NCI-H2081 (cell line): ENCODE measurements at places on chromosomes 2 and 18.

DNA sequence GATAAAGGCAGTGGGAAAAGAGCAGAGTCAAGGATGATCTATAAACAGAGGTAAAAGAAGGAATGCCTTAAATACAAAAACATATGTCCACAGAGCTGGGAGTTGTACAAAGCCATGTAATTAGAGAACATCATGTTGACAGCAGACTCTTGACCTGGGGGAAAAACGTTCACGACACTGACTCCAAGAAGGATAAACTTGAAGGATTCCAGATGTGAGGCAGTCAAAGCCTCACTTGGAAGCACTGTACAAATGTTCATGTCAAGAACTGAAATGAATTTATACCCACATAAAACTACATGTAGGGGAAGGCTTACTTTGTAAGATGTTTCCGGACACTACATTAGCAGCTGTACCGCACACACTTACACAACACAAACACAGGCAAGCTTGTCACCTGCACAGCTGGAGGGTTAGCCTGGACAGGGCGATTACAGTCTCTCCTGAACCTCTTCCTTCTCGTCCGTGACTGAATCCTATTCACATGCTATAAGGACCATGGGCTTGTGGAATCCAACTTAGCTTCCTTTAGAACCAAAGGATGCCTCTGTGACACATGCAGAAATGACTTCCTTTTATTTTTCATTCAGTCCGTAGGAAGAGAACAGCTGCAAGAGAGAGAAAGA is 88.6 kb downstream of the SH3YL1 start:
- DNase-seq = no peak

DNA sequence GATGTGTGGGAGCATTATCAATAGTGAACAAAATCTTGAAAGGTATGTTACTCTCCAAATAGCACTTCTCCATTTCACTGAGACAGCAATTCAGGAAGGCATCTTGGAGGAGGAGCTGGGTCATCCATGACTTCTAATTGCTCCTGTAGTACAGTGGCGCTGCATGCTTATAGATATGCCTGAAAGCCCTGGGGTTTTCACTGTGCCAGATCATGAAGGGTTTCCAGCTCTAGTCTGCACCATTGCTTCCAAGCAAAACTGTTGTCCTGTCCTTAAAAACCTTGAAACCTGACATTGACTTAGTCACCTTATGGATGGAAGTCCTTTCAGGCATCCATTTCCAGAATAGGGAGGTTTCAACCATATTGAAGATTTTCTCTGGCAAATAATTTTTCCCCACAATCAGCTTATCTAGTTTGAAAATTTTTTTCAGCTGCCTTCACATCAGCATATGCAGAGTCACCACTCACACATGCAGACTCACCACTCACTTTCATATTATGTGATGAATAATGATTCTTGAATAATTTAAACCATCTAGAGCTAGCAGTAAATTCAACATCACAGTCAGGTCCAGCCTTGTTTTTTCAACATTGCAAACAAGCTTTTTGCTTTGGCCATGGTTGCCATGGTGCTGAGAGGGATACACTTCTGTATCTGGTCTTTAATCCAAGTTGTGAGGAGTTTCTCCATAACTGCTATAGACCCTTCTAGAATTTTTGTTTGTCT is 297.1 kb downstream of the CLIP4 start:
- no peak for DNase-seq

GRCh38 chr2:237625216-237625705 is 2.1 kb upstream of the LRRFIP1 start:
- no peak for DNase-seq

DNA sequence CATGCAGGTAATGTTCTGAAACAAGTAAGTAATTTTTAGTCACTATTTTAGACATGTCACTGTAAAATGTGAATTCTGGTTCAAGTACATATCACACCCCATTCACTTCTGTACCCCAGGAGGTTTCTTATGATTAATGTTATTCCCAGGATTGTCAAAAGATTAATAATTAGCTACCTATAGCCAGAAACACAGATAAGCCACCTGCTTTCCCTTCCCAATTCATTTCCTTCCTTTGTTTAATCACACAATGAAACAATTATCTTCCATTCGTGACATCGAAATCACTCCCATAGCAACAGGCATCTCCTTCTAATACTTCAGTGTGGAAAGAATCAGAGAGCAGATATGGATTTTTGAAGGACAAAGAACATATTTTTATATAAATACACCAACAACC is 1650.3 kb upstream of the CELF4 start:
- DNase-seq = no peak

GRCh38 chr2:68311033-68311432 is 8.7 kb downstream of the CNRIP1 start:
- DNase-seq = no peak

- DNase-seq = no peak
These were observed 238.5 kb downstream of the WDR7 start for GRCh38 chr18:56889621-56890020.

DNA sequence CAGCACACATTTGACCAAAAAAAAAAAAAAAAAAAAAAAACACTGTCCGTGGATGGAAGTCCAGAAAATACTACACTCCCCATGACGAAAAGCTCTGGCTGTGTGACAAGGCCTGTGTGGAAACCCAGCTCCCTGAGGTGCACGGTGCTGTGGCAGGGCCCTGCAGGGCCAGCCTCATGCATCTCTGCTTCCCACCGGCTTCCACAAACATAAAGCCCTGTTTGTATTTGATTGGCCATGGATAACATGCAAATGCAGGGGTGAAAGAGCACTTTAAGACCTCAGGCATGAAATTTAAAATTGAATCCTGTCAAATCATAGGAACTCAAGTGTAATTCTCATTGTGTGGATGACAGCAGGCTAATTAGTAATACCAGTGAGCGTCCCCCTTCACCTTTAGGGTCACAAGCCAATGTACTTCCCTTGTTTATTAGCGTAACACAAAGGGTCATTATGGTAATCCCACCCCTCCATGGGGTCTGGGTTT is 757.2 kb downstream of the GALR1 start:
- no peak for DNase-seq

DNA sequence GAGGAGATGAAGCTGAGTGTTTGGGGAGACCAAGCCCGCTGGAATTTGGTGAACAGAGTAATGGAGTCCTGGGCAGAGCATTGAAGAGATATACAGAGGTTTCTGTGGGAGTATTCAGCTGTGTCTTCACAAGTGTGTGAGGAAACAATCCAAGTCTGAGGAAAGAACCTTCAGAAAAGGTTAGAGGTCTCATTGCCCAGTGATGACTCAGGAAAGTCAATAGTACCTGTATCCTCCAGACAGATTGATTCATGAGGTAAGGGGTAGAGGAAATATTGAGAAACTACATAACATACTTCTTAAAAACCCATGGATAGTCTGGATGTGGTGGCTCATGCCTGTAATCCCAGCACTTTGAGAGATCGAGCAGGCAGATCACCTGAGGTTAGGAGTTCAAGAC is 392.3 kb downstream of the GALNT13 start:
- no peak for DNase-seq

- no peak for DNase-seq
These were observed 153.6 kb downstream of the FSHR start for GRCh38 chr2:49000695-49001094.
